Cerebellar cortex (tissue), 1 donor: ENCODE measurements at places on chromosomes 12 and 14.

DNA sequence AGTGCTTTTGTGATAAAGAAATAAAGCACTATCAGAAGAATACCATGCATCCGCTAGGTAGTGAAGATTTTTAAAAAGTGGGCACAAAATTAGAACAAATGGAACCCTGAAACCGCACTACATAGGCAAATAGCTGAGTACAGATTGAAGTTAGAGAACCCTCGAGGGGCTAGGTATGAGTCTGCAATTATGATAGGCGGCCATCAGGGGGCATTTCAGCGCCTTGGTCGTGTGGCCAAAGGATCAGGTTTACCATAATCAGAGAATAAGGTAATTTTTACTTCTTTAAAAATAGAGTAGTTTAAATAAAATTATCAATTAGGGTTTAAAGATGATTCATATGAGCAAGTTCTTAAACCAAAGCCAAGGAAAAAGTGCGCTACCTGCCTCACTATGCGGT lies 129.8 kb downstream of the TMX1 start:
- no peak for DNase-seq

DNA sequence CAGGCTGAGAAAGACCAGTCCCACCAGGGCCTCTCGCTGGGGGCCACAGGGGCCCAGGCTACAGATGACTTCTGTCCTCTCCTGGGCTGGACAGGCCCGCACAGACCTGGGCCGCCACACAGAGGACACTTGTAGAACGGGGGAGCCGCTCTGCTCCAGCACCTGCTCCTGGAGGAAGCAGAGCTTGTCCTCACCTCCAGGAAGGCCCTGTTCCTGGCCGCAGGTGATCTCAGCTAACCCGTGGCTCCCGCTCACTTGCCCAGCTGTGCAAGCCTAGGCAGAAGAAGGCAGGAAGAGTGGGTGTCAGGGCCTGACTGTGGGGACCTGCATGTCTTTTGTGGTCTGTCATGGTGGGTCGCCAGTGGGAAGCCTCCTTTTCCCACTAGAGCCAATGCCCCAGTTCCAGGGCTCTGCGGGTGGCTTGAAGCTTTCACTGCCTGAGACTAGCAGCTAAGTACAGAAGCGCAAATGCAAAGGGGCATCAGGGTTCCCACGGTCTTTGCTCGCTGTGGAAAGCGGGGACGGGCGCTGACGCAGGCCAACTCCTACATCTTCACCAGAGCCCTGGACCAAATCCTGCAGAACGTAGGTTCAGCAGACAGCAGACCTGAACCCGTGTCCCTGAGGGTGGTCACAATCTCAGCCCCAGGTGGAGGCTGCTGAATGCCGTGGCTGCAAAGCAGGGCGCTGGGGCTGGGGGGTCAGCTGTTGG lies 8.8 kb upstream of the CEP170B start:
- DNase-seq: no peak

- DNase-seq: no peak
Measured at GRCh38 chr12:117158911-117159553, 31.2 kb downstream of the FBXO21 start.

DNA sequence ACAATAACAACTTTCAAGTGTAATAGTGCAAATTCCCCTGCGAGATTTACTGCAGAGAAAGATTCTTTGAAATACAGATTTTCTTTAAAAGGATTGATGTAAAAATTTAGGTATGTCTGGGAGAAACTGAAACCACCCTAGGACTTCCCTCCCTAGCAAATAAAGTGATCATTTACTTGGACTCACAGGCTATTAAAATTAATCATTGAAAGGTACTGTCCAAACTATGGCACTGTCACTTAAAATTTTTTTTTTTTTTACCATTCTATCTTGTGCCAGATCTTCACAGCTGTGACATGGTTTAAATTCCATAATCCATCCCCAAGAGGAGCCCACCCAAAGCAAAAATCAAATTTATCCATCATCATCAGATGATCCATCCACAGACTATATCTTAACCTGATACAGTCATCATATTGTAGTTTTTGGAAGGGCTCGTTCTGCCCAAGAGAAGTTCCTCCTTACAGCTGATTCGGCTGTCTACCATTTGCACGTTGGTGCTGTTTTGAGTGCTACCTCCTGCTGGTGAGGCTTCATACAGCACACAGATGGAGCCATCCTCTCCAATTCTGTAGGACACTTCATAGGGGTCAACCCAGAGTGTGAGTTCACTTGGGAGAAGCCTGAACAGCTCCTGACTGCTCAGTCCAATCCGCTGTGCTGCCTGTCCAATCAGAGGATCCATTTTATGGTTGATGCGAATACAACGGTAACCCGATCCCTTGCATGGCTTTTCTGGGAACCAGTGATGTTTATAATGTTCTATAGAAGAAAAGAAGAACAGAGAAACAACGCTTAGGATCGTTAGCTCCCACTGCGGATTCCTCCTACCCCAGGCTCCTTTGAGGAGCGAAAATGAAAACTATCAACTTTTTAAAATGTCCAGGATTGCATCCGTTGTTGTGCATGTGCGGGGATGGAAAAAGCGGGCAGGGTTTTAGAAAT lies 1.7 kb downstream of the BTG1 start:
- peak; percentile 76 for DNase-seq

- no peak for DNase-seq
Measured at GRCh38 chr12:106758349-106759110, 16.0 kb upstream of the RIC8B start.

- DNase-seq: no peak
Measured at GRCh38 chr12:99027461-99027860, 382.4 kb downstream of the APAF1 start.

DNA sequence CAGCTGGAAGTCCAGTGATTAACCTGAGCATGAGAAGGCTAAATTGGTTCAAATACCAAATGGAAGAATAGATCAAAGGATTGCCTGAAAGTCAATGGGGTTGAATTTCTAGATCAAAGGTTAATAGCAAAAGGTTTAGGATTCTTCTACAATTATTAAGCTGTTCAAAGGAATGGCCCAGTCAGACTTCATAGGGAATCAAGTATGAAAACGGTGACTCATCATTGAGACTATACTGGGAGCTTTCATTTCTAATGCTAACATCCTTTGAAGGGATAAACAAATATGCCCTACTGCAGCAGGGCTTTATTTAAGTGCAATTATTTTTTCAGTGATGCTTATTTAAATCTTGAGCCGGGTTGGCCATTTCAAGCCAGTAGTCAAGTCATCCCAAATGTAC lies 152.8 kb downstream of the RIMBP2 start:
- no peak for DNase-seq

DNA sequence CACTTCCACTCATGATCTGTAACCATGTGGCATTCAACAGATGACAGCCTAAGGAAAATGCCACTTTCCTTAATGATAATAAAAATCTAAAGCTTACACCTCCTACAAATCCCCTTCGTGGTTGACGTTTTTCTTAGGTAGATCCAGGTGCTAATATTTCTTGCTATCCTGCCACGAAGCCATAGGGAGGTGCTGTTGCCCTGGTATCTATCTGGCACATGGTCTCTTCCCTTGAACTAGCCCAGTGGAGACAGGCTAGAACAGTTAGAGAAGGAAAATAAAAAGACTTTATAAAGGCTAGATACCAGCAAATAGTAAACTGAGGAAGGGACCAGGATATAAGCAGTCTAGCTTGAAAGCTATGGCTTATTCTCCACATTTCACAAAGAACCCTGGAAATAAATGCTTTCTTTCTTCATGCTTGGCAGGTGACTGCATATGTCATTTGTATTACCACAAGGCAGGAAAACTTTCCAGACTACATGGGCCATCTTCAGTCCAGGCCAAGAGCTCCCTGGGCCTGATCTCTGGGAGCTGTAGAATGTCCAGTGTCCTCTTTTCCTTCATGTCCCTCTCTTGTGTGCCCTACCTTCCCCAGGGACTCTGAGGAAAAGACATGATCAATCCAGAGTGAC lies 15.3 kb downstream of the SPIC start:
- peak; percentile 10 for DNase-seq

- DNase-seq: peak; percentile 56
Measured at GRCh38 chr12:48198672-48198971, 4.5 kb downstream of the OR10AD1 start.

- no peak for DNase-seq
Measured at GRCh38 chr14:105690671-105691070, 164.3 kb downstream of the TMEM121 start.

GRCh38 chr12:90203556-90203955 lies 494.9 kb upstream of the ATP2B1 start:
- peak; percentile 93 for DNase-seq

GRCh38 chr14:65439117-65439516 lies 26.6 kb downstream of the FUT8 start:
- DNase-seq: no peak

DNA sequence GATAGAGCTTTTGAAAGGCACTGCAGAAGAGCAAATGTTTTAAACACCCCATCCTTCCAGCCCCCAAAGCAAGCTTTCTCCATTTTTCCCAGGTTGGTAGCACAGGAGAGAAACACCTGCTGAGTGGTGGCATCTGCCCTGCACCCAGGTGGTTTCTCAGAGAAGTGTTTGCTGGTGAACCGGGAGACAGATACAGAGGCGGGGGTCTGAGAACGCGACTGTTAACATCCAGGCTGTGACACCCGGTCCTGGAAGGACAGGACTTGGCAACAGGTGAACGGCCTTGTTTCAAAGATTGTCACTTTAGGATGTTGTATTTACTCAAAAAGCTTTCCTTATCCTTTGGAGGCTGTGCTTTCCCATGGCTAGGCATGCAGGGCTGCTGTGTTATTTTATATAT lies 18.5 kb downstream of the MMAB start:
- DNase-seq: no peak

DNA sequence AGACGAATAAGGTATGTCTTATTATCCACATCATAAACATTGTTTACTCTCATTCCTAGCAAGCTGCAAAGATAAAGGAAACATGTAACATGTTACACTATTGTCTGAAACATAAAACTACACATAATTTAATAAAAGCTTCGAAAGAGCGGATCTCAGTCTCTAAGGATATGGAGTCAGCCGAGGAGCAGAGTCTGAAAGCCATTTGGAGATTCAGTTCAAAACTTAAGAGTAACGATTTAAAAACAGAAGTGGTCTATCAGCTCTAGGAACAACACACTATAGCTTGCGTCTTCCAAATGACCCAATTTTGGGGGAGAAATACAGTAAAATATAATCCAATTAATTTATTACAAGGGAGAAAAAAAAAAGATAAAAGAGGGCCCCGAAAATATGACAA lies 775 bp downstream of the NEMF start:
- DNase-seq: no peak

DNA sequence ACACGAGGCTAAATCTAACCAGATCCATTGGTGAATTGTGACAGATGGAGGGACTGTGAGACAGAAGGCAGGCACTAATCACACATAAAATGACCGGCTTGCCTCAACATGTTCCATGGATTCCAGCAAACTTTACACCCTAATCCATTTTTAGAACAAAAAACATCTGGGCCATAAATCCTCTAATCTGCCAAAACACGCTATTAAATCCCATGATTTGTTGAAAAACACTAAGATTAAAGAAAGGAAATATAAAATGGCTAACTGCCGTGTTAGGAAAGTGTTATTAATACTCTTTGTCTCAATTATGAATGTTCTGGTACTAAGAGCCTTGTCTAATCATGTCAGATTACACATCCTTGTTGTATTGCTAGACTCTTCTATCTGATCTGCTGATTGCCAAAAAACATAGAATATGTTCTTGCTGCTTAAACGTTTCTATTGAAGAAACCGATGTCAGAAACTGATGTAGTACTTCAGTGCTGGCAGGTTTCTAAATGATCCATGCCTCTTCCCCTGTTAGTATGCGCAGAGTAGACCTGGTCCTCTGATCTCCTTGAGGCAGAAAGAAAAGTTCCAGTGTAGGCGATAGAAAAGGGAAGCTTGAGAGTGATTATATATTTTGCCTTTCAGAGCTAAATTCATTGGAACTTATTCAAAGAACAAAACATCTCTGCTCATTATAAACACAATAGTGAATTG lies 384.9 kb downstream of the SOX5 start:
- DNase-seq: no peak

GRCh38 chr12:101749657-101750056 lies 10.4 kb upstream of the SYCP3 start:
- no peak for DNase-seq

DNA sequence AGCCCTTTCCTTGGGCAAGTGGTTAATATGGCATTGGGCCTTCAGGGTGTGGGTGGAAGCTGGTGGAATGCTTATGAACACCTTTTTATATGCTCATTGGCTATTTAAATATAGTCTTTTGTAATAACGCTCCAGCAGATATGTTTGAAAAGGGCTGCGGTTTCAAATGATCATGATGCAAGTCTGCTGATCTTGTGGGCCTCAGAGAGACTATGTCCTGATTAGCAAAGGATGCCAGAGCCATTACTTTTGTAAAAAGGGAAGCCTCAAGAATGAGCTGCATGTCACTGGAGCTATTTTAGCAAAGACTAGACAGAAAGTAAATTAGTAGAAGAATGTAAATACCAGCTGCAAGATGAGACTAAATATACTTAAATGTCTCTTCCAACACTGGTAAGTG lies 200.5 kb downstream of the GXYLT1 start:
- no peak for DNase-seq

GRCh38 chr12:39145175-39145999 lies 240.0 kb upstream of the CPNE8 start:
- peak; percentile 17 for DNase-seq

DNA sequence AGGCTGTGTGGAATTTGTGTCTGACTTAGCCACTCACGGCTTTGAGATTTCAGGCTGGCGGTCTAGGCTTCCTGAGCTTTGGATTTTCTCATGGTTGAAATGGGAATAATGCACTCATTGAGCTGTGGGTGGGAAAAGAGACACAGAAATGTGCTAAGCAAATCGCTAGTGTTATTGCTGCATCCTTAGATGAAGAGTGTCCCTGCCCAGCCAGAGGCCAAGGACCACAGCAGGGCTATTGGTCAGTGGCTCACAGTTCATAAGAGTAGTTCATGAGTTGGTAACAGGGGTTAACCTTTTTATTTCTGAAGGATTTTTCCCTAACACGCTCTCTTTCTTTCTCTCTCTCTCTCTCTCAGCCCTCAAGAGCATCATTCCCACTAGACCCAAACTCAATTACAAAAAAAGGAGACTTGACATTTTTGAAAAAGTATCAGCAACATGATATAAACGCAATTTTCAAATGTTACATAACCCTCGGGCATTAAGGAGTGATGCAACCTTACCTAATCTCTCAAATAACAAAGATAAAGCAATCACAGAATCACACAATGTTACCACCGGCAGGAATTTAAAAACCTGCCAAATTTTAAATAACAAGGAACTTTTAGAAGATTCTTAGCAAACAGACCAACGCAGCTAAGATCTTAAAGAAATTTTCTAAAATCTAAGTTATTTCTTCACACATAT lies 36.7 kb upstream of the RMST start:
- no peak for DNase-seq

DNA sequence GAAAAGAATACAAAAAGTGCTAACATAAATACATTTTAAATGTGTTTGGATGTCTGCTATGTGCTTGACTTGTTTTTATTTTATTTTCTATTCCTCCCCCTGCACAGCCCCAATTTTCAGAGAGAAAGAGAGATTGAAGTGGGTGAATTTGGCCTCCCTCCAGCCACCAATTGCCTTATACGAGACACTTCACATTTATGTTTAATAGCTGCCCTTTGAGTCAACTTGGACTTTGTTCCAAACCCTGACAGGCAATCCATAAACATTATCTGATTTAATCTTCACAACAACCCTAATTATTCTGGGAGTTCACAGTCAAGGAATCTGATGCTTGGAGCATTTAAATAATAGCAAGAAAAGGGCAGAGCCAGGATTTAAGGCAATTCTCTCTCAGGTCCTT lies 161.7 kb downstream of the SLC15A4 start:
- no peak for DNase-seq
